ENCODE measurements at places on chromosomes 7 and 10.

DNA sequence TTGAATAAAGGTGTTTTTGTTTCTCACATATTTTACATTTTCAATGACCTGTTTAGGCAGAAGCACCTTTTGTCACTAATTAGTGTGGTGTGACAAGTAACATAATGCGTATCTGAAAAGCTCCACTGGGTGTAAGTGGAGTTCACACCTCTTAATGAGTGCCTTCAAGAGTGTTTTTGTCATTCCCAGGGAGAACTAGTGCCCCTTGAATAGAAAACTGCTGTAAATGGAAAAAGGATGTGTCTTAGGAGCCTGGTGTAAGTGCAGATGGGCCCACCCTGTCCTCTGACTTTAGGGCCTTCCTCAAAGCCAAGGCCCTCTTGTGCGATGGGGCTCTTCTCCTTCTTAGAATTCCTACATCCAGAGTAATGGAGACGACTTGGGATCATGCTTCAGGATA is 170.0 kb downstream of the MGMT start:
- DNase-seq = no peak

DNA sequence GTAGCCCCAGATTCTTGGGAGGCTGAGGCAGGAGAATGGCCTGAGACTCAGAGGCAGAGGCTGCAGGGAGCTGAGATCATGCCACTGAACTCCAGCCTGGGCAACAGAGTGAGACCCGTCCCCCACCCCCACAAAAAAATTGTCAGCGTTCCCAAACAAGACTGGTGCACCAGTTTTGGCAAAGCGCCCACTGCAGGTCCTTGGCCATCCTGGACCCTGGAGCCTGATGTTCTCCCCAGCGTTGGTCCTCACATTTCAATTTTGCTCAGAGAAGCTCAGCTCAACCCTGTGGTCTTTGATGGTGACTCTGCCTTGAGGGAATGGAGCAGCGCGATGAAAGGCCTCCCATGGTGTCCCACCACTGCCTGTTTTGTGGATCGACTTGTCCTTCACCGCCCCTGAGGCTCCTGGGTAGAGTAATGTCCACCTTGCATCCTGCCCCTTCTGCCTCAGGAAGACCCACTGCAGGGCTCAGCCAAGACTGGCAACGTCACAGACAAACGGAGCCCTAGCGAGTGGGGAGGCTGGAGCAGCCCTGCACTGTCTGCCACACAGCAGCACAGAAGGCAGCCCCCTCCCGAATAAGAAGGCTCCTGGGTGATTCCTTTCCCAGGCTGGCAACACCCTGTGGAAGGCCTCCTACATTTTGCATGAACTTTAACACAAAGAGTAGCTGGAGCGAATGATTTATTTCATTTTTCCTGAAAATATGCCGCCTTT is 410.9 kb downstream of the TCERG1L start:
- DNase-seq = no peak

DNA sequence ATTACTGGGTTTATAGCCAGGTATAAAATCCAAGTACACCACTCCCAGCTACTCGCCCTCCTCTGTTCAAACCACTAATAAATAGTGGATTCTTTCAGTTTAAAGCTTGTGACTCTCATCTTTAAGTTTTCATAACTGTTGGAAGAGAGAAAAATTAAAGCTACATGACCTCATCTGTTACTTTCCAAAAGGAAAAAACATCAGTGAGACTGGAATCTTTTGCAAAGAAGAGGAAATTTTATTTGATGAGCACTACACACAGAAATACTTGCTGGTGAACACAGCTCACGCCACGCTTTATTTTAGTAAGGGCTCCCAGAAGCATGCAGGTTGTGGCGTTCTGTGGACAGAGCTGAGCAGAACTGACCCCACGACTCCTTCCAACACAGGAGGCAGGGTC is 527.0 kb upstream of the MGMT start:
- DNase-seq = no peak

- no peak for DNase-seq
Measured at GRCh38 chr10:112546474-112546873, 99.5 kb downstream of the VTI1A start.

DNA sequence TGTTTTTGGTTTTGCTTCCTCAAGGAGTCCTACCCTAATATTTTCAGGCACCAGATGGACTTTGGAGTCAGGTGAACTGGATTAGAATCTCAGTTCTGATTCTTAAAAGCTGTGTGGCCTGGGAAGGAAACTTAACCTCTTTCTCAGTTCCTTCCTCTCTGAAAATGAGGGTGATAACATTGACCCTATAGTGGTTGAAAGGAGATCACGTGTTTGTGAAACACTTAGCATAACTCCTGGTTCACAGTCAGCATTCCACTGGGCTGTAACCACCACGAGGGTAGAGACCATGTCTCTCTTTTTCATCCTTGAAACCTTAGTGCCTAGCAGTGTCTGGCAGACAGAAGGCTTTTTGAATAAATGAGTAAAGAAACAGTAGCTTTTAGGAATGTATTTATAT is 16.7 kb downstream of the LSMEM1 start:
- DNase-seq = no peak

DNA sequence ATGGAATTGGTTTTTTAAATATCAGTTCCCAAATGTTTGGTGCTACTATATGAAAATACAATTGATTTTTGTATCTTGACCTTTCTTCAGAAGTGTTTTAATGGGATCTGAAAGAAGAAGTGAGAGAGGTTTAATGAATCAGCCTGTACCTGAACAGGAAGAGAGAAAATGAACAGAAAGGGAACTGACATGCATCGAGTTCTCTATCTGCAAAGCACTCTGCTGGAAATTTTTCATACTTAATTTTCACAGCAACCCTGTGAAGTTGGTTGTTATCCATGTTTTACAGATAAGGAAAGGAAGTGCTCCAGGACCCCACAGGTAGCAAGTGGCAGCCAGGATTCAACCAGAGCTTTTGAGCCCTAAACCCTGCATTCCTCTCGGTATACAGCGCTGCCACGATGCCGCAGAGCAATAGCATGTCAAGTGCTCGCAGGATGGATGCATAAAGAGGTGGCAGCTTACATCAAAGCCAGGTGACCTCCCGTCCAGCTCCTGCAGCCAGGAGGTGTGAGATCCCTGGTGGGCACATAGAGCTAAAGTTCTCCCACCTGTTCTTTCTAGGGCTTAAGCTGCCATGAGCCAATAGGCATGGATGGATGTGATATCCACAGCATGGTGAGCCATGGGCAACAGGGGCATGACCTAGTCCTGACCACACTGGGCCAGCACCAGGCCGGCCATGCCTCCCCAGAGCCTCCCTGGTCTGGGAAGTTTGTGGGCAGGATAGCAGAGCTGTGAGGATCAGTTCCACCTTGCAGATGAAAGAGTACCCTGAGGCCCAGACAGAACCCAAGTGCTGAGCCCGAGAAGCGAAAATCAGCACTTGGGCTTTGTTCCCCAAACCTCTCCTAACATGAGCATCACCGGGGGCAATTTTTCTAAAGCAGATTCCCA is 57.2 kb downstream of the CALML3 start:
- DNase-seq = no peak

DNA sequence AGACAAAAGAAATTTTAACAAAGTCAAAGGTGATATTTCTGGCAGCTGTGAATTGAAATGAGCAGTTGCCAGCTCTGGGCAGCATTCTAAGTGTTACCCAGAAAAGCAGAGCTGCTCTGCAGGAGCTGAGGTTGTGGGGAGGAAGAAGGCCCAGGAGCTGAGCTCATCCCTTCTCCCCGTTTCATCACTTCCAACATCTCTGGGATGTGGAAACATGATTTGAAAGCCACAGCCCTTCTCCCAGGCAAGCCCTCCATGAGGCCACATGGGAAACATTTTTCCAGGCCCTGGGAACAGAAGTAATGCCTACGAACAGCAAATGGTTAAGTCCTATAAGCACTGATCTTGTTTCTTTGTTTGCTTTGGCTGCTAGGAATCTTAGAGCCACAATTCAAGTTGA is 10.9 kb upstream of the DMBT1 start:
- DNase-seq = no peak

DNA sequence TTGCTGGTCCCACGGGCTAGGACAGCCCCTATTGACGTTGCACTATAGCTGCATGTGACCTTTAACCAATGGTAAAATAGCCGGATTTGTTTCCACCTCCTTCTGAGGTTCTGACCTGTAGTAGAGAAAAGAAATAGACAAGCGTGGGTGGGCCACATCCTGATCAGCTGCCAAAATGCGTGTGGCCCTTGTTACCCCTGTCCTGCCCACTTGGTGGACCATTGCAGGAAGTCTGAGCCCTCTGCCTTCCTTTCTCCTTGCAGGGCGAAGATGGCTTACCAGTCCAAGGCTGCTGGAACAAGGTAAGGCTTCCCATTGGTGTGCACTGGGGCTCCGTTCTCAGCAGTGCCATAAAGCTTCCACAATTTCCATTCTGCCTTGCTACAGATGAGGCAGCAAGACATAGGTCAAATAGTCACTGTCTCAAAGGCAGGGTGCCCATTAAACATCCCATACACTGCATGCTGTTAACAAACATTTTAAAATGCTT is 95.9 kb upstream of the MACROH2A2 start:
- no peak for DNase-seq

GRCh38 chr10:7542189-7542914 is 124.4 kb downstream of the ITIH5 start:
- no peak for DNase-seq

DNA sequence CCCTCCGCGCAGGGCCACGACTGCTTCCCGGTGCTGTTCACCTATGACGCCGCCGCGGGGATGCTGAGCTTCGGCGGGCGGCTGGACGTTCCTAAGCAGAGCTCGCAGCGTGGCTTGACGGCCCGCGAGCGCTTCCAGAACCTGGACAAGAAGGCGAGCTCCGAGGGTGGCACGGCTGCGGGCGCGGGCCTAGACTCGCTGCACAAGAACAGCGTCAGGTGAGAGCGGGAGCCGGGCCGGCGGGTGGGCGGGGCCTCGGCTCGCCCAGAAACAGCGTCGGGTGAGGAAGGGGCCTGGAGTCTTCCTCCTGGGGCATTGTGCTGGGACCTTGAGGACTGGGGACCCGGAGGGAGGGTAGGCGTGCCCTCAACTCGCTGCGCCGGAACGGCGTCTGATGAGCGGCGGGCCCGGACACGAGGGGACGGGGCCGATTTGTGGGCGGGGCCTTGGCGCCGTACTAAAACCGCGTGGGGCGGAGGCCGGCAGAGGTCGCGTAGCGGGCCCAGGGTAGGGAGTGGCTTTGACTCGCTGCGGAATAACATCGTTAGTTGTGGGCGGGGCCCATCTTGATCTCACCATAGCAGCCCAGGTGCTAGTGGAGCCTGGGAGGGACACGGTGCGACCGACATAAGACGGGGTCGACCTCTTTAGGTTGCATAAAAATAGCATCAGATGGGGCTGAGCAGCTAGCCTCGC is 15.6 kb downstream of the PDAP1 start:
- no peak for DNase-seq

DNA sequence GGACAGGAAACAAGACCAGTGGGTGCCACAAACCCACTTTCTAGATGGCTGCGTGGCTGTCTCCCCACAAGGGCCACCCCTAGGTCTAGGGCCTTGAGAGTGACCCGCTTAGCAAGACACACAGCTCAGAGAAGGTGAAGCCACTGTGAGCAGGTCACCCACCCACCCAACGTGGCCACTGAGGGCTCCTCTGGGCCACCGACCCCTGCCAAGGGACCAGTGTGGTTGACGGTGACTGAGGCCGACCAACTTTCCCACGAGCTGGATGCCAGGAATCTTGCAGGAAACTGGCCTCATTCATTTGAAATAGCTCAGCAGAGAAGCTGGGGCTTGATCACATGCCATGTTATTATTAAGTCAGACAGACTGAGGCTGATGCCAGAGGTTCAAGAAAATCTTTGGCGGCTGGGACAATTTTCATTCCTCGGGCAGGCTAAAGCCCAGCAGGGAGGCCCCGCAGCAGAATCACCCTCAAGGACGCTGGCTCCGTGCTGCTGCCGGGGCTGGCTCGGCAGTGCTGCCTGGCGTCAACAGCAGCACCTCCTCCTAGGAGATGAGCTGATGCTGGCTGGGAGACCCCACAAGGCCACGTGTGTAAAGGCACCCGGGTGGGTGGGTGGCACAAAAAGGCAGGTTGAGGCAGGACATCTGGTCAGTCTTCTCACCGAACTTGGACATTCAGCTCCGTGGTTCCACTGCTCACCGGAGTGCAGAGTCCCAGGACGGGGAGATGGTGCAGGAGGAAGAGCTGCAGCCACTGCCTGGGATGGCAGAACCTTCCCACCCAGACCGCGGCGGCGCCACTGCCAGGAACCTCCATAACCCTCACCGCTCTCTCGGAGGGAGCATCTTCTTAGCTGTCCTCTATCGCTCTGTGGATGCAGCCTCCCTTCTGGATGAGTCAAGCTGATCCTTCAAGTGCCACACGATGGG is 57.8 kb downstream of the ZRANB1 start:
- peak; percentile 42 for DNase-seq

- no peak for DNase-seq
Measured at GRCh38 chr7:155222061-155222460, 75.6 kb upstream of the INSIG1 start.

- no peak for DNase-seq
Measured at GRCh38 chr7:74038194-74038961, 10.4 kb downstream of the ELN start.

GRCh38 chr7:108181073-108181985 is 51.2 kb upstream of the LAMB4 start:
- DNase-seq = peak; percentile 34

- no peak for DNase-seq
Measured at GRCh38 chr10:127909716-127910463, 3.0 kb downstream of the PTPRE start.

DNA sequence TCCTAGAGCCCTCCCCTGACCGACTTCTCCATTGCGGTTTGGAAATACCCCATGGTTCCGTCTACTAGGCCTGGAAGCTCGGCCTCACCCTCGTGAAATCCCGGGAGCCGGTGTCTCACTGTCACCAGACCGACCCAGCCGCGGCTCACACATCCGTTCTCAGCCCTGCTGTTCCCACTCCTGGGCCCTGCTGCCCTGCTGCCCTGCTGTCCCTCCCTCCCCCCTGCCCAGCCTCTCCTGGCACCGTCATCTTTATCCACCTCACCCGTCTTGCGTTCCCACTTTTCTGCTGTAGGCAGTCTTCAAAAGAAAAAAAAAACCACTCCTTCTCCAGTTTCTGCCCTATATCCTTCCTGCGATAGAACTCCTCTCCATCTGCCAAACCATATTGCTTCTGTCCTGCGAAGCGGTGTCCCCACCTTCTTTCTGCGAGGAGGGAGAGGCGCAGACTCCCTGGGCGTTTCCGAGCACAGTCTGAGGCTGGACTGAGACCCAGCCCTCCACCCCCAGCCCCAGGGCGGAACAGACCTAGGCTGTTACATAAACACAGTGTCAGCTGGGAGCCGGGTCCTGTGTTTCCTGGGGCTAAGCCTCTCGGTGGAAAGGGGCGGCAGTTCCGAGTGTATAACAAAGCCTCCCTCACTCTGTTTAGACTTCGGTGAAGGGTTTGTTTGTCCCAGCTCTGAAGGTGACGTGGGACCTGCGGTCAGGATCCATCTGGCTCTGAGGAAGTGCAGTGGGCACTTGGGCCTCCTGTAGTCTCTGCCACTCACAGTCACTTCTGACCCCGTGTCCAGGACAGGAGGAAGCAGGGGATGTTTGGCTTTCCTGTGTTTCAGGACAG is 2.8 kb downstream of the AGAP3 start:
- peak; percentile 70 for DNase-seq

DNA sequence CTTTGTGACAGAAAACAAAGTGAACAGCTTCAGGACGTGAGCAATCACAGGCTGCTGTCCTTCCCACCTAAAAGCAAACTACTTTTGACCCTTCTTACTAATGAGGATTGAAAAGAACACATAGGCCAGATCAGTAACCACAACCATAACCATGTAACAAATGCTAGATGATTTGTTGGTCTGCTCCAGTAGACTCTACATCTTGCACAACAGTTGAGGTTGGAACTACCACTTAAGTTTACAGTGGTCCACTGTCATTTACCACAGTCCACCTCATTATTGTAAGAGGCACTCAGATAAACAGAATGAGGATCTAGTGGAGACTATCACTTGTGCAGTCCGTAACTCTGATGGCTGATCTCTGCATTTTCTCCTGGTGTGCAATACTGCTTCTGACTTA is 27.8 kb downstream of the NET1 start:
- DNase-seq = no peak

Measured in HFFc6 (cell line).